ENCODE measurements at places on chromosomes 5 and 9.

- no peak for DNase-seq
Measured at GRCh38 chr9:15249042-15249818, 57.8 kb downstream of the TTC39B start.

DNA sequence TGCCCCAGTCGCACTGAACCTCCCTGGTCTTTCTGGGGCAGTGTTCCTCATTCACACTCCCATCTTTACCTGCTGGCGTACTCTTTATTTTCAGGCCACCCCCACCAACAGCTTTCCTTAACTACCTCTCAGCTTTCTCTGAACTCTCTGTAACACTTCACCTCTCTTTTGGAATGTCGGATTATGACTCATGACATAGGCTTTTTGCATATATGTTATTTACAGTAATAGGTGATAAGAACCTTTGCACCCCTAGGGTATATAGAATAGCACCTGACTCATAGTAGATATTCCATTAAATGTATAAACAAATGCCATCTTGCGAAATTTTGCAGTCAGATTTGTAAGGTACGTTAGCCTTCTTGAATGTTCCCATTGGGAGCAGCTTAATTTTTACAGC is 52.9 kb upstream of the MIER3 start:
- peak; percentile 79 for DNase-seq

DNA sequence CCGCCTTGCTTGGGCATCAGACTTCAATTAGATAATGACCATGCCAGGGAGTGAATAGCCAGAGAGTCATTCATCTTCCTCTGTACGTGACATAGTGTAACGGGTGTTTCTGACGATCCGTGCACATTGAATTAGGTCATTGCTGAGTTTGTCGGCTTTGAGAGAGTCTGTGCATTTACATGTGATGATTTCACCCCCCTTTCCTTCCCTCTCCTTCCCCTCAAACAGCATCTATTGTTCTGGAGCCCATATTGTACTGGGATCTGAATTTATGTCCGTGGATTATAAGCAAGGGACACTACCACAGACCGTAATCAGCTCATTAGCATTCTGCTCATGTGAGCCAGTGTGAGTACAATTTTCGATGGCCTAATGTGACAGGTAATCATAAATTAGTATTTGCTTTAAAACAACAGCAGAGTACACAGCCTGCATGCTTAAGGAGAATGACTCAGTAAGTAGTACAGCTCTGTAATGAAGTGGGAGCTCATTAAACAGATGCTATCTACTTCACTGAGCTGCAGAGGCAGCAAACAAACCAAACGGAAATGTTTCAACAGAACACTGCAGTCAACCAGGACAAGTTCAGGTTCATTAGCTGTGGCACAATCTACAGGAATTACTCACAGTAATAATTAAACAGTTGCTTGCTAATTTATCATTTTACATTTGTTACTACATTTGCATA is 302.1 kb downstream of the CSNK1G3 start:
- peak; percentile 20 for DNase-seq

GRCh38 chr9:14311956-14312685 is 1.8 kb downstream of the NFIB start:
- no peak for DNase-seq

- DNase-seq: no peak
Measured at GRCh38 chr9:98159301-98159700, 33.1 kb downstream of the CORO2A start.

GRCh38 chr5:126122942-126123341 is 300.3 kb upstream of the GRAMD2B start:
- DNase-seq: no peak

DNA sequence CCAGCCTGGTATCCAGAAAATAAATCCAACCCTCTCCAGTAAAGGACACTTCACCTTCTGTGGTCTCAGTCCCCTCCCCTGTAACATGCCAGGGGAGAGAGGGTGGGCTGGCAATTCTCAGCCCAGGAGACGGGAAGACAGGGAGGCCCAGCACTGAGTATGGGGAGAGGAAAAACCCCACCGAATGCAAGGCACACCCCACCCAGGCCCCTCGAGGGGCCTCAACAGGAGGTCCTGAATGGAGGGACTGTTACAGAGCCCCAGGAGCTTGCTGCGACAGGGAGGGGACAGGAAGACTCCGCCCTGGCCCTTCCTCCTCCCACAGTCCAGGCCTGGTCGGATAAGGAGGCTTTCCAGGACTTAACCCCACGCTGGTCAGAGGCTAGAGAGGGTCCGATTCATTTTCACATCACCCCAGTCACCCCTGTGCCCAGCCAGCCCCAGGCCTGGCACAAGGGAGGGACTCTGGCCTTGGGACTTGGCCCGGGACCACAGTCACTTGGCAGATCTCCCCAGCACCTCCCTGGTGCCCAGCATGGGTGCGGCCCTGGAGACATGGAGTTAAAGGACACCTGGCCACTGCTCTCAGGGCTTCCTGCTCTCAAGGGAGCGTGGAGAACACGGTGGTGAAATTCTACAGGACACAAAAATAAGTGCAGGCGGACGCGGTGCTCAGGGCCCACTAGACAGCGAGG is 44.9 kb upstream of the STXBP1 start:
- peak; percentile 95 for DNase-seq

- DNase-seq: no peak
Measured at GRCh38 chr9:77834898-77835488, 186.9 kb upstream of the GNA14 start.

DNA sequence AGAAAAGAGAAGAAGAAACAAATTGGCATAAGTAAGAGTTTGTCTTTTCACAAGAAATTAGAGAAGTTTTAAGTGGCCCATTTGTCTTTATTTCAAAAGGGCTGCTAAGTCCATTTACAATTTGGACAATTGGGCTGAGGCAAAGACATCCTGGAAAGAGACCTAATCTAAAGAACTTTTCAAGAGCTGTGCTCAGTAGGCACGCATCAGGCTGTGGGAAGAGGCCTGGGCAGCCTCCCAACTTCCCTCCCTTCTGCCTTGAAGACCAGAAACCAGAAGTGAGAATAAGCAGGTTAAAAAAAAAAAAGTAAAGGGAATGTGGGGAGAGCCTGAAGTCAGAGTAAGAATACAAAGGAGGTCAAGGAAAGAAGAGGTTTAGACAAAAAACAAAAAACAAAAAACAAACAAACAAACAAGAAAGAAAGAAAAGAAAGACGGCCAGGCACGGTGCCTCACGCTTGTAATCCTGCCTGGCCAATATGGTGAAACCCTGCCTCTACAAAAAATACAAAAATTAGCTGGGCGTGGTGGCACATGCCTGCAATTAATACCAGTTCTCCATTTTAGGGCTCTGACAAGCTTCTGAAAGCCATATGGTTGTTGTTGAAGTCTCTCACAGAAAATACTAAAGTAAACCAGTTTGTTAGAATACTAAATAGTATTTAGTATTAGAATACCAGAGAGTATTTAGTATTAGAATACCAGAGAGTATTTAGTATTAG is 48.0 kb upstream of the CEP78 start:
- no peak for DNase-seq

DNA sequence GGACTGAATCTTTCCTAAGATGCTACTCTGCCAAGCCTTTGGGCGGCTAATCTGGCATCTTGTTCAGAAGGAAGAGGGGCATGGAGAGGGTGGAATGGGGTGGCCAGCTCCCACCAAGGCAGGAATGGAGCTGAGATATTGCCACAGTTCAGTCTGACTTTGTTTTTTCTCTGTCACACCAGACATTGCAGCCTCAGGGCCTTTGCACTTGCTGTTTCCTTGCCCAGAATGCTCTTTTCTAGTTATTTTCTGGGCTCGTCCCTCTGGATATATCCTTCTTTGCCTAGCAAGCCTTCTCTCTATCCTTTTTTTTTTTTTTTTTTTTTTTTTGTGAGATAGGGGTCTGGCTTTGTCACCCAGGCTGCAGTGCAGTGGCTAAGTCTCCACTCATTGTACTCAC is 40.8 kb downstream of the ZNF618 start:
- no peak for DNase-seq

GRCh38 chr5:9787861-9788600 is 157.9 kb upstream of the TAS2R1 start:
- DNase-seq: no peak

- no peak for DNase-seq
Measured at GRCh38 chr5:95440825-95441224, 49.7 kb downstream of the FAM81B start.

DNA sequence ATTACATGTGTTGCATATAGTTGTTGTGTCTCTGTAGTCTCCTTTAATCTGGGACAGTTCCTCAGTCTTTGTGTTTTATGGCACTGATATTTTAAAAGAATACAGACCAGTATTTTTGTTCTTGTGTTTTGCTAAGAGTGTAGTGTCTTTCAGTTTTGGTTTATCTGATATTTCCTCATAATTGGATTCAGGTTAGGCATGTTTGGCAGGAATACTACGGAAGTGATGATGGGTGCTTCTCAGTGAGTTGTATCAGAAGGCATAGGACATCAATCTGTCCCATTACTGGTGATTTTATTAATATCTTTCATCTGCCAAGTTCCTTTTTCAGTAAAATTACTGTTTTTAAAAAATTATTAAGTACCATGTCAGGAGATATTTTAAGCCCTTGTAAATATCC is 212.9 kb downstream of the ARHGEF28 start:
- DNase-seq: no peak

DNA sequence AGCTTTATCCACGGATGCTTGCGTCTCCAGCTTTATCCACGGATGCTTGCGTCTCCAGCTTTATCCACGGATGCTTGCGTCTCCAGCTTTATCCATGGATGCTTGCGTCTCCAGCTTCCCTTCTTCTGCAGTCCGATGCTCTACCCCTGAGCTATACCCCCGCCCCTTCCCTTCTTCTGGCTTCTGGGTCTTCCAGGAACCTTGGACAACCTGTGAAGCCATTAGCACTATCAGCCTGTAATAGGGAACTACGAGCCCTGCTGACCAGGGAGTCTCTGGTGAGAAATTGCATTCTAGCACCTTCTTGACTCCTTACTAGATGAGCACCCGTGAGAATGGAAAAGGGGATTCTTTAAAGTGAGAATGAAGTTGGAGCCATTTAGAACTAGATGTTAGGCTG is 39.1 kb upstream of the SH3PXD2B start:
- DNase-seq: no peak

- DNase-seq: no peak
Measured at GRCh38 chr9:97366476-97366875, 45.4 kb upstream of the TDRD7 start.

- DNase-seq: no peak
Measured at GRCh38 chr5:36948041-36948440, 71.5 kb downstream of the NIPBL start.

GRCh38 chr9:2816476-2817141 is 27.3 kb downstream of the PUM3 start:
- peak; percentile 39 for DNase-seq

- DNase-seq: no peak
Measured at GRCh38 chr5:72859127-72859526, 42.7 kb downstream of the TNPO1 start.

DNA sequence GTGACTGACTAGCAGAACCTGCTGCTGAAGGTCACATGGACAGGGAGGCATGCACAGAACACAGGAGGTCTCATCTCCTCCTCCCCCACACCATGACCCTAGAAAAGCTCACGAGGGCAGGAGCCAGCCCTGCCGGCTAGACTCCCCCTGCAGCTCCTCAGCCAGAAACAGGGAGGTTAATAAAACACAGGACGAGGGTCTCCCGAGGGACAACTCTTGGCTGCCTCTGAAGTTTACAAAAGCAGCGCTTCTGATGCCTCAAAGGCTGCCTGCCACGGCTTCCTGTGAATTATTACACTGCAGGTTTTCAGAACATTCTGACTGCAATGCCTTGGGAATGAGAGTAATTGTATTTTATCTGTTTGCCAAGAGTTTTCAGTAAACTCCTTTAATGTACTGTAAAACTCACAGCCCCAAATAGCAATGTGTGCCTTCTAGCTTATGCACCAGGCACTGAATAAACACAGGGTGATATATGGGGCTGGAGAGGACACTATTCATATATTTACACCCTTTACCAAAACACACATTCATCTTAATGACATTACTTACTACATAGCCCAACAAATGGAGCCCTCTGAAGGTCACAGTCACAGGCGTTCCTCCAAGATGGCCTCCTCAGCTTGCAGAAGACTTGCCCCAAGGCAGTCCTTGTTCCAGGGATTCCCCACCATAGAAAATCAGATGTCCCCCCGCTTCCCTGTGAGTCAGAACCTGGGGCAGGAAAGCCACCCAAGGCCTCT is 83.7 kb downstream of the C5orf15 start:
- no peak for DNase-seq

DNA sequence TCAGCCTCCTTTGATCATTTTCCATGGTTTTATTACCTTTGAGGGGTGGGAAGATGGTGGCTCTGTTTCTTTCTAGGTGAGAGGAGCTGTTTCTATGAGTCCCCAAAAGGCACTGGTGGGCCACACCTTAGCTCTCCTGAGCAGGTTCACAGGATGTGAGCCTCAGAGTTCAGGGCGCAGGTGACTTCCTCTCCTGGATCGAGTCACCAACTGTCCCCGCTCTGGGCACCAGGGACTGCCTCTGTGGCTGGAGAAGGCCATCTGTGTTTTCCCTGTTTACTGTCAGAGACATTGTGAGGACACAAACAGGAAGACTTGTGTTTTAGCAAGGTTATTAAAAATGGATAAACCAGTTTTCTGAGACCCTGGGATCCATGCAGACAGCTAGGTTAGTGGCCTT is 68.5 kb downstream of the IL31RA start:
- no peak for DNase-seq

GRCh38 chr9:100699668-100700067 is 121.8 kb downstream of the CAVIN4 start:
- no peak for DNase-seq

DNA sequence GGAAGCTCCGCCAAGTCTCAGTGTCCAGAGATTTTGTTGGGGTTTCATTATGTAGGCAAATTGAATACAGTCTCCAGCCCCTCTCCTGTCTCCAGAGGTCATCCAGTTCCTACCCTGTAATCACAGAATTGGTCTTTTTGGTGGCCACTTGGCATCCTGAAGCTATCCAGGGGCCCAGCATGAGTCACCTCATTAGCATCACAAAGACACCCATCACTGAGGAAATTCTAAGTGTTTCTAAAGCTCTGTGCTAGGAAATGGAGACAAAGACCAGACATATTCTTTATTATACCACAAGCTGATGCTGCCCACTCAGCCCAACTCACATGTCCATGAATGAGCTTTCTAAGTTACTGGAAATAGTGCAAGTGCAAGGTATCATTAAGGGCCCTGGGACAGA is 229.9 kb downstream of the DOCK8 start:
- no peak for DNase-seq
